ENCODE measurements at places on chromosomes 7 and 10.

DNA sequence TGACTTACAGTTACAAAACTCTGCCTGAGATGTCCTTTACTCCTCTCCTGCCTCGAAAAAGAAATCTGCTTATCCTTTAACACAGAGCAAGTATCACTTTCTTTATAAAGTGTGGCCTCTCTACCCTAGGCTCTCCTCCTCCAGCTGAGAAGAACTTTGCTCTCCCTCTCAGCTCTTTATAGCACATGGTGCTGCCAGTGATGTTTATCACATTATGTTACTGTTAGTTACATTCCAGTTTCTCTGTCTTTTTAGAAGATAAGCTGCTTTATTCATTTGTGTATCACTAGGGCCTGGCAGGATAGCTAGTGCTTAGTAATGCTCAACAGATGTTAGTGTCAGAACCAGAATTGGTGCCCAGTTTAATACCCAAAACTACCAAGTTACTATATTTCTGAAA, 41.1 kb upstream of the TMEM229A start:
- DNase-seq: no peak

GRCh38 chr7:113093561-113093960, 6.9 kb upstream of the GPR85 start:
- DNase-seq: no peak

- DNase-seq: peak; percentile 89
Observed at GRCh38 chr10:3935141-3935540, 150.1 kb upstream of the KLF6 start.

DNA sequence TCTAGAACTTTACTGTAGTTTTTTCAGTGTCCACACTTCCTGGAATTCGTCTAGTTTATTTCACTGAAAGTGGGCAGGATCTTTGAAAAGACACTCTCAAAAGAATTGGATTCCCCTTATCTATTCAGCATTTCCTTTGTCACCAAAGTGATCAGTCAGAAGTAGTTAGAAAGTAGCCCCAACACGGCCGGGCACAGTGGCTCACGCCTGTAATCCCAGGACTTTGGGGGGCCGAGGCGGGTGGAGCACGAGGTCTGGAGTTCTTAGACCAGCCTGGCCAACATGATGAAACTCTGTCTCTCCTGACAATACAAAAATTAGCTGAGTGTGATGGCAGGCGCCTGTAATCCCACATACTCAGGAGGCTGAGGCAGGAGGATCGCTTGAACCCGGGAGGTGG, 69.0 kb upstream of the KMT2C start:
- no peak for DNase-seq

- DNase-seq: peak; percentile 64
Observed at GRCh38 chr10:24350070-24350921, 141.4 kb downstream of the KIAA1217 start.

DNA sequence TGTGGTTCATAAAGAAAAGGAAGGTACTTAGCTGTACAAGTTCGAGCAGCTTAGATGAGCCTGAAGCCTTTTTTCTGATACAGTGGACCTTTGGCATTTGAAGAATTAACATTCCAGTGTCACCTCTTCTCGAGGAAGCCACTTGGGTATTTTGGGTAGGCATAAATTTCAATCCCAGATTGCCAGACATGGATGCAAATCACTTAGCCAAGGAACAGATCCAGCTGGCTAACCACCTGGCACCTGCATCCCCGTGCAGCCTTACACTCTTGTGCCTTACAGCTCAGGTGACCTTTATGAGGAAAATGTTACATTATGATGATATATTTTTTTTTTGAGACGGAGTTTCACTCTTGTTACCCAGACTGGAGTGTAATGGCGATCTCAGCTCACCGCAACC, 16.0 kb upstream of the ATOH7 start:
- DNase-seq: no peak

GRCh38 chr7:105827151-105827875, 49.1 kb downstream of the ATXN7L1 start:
- no peak for DNase-seq

DNA sequence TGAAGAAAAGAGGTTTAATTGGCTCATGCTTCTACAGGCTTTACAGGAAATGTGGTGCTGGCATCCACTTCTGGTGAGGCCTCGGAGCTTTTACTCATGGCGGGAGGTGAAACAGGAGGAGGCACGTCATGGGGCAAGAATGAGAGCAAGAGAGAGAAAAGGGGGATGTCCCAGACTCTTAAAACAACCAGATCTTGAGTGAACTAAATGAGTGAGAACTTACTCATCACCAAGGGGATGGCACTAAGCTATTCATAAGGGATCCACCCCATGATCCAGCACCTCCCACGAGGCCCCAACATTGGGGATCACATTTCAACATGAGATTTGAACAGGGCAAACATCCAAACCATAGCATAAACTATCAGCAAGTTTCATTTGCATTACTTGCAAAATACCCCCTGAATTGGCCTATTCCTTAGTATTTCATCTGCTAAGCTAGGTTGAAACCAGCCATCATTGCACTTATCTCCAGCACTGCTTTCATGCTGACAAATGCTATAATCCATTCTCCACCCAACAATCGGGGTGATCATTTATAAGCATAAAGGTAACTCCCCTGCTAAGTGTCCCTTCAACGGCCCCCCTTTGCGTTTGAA, 179.0 kb downstream of the NOC3L start:
- peak; percentile 87 for DNase-seq

DNA sequence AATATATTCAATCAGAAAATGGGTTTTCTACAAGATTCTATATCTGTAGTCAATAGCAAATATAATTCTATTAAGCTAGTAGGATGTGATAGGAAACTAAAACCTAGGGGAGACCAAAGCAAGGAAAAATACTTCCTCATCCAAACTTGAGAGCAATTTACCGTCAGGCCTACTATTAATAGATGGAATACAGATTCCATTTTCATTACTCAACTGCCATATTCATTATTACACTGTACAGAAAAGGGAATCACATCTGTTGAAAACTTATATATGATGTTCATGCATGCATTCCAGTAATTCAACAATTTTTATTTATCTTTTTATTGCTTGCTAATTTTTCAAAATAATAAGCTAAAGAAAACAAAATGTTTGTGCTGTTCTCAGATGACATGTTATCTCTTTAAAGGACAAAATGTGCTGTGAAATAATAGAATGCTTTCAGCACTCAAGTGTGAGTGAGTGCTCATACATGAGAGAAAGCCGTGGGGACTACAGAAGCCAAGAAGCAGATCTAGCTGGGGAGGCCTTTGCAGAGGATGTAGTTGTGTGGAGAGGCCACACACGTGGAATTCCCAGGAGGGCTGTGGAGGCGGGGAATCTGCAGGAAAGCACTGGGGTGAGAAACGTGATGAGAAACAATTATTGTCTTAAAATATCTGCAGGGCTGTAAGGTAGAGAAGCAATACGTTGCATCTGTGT, 110.0 kb downstream of the EGFR start:
- DNase-seq: peak; percentile 64

GRCh38 chr7:54967377-54967776, 51.4 kb upstream of the EGFR start:
- peak; percentile 60 for DNase-seq
